ENCODE measurements at places on chromosomes 4 and X.
A peak's percentile ranks its signal among the peaks of the same experiment; 100 is the strongest.

GRCh38 chrX:130877892-130878341, 25.1 kb downstream of the ENOX2 start:
- no peak for DNase-seq

- DNase-seq, result no peak
These were observed 156.1 kb upstream of the LNX1 start for GRCh38 chr4:53747401-53747800.

GRCh38 chr4:173448608-173449379, 49.9 kb upstream of the SCRG1 start:
- DNase-seq, result peak; percentile 59

DNA sequence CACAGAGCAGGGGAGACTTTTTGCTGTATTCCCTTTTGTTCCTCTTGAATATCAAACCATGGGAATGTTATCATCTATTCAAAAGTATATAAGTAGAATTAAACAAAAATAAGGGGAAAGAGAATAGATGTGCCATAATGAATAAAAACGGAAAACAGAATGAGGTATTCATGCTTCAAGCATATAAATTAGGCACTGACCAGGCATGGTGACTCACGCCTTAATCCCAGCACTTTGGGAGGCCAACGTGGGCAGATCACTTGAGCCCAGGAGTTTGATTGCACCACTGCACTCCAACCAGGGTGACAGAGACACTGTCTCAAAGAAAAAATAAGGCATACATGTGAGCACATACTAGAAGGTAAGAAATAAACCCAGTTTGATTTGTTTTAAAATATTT, 16.3 kb upstream of the NEUROG2 start:
- DNase-seq, result no peak

- peak; percentile 54 for DNase-seq
These were observed at the start of gene ZNF827 for GRCh38 chr4:145938618-145939440. Gene ZNF827 (minus strand): TSS chr4:145938823. CDS start chr4:145938407, 416 bp downstream.

DNA sequence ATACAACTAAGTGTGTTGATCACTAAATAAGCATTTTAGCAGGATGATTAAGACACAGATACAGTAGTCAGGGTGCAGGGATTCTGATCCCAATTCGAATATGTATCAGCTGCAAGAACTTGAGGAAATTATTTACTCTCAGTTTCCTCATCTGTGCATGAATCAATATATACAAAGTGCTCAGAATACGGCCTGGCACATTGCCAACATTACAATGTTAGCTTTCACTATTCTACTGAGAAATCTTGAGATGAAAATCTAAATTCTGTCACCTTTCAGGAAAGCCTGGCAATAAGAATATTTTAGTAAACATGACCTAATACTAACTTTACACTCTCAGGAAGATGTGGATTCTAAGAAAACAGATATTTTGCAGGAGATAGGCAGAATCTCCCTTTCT, 1001.6 kb upstream of the IGFBP7 start:
- DNase-seq, result no peak

DNA sequence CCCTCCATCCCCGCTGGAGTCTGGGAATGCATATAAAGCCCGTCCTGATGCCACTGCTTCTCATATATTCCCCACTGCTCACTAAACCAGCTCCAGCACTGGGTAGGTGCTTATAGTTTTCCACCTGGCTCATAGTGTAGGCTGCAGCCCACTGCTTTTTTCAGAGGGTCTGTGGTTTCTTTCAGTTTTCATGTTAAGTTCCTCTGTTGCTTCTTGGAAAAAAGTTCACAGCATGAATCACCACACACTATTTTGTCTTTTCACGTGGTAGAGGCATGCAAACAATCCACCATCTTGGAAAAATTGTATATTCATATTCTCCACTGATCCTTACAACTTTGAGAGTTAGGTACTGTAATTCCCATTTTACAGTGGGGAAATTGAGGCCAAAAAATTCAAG, 39.4 kb downstream of the DCLK2 start:
- DNase-seq, result no peak

DNA sequence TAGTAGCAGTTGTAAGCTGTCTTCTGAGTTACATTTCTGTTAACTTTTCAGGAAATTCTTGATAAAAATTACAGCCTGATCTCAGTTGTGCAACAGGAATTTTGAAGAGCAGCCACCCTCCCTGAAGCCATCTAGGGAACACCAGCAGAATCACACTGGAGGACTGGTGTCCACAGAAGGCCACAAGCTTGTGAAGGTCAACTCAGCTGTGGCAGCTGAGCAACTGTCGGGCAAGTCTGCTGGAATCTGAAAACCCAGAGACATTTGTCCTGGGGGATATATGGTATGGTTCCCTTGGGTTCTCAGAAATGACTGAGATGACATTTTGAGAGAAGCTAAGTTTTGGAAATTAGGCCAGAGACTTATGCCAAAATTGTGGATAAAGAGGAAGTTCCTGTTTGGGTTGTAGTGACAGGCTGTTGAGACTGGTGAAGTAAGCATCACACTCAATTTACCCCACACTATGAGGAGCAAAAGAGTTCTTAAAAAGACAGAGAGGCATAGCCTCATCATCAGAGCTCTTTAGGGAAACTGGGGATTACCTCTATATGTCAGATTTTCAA, 78.1 kb upstream of the TNIP3 start:
- DNase-seq, result no peak

DNA sequence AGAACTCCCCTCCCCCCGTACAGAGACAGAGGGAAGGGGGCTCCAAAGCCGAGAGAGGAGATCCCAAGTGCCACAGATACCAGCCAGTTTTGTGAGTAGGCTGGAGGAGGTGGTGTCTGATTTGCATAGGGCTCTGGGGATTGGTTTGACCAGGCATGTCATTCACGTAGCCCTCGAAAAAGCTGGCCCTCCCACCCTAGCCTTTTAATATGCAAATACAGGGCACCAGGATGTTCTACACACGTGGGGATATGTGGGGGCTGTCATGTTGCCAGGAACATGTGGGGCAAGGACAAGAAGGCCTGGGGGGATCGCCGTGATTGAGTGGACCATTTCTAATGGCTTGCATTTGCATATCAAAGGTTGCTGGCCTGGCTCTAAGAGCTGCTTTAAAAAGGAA, 272.9 kb downstream of the PPP1R2C start:
- DNase-seq, result no peak

GRCh38 chr4:188941524-188942119, 802.4 kb downstream of the TRIML1 start:
- peak; percentile 99 for DNase-seq

GRCh38 chrX:136138939-136139338, 8.4 kb upstream of the FHL1 start:
- no peak for DNase-seq

DNA sequence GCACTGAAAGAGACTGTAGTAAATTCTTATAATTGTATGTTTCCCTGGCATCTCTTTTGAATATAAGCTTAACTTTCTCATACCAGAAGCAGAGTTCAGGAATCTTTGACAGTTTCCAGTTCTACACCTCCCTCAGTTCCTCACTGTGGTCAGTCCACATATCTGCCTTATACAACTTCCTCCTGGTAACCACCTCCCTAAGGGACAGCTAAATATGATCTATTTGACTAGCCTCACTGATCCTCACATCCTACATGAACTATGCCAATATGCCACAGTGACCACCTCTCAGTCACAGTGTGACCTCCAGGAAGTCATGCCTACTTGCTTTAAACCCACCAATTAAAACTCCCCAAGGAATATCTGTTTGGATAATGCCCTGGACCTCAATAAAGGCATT, 51.6 kb upstream of the HDAC8 start:
- no peak for DNase-seq

DNA sequence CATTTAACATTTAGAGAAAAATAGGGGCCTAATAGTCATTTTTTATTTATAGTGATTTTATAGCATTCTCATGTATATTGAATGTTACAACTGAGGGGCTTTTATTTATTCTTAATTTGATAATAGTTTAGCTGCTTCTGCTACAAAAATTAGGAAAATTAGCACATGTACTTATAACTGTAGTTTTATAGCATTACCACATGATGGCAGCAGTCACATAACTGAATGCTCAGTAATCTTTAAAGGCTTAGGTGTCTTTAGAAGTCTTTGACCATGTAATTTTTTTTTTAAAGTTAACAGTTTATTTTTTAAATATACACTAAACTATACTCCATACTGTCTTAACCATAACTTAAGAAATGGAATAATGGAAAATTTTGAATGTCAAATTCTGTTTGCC, 136.6 kb downstream of the STAG2 start:
- DNase-seq, result no peak

GRCh38 chr4:14848229-14848628, 154.1 kb upstream of the CPEB2 start:
- DNase-seq, result no peak

Data from fibroblast of skin of left quadriceps (primary cell).